GM03348 (cell line): ENCODE measurements at places on chromosomes 1 and 21.

GRCh38 chr1:184069675-184070074 lies 18.1 kb downstream of the TSEN15 start:
- DNase-seq: peak; percentile 14

DNA sequence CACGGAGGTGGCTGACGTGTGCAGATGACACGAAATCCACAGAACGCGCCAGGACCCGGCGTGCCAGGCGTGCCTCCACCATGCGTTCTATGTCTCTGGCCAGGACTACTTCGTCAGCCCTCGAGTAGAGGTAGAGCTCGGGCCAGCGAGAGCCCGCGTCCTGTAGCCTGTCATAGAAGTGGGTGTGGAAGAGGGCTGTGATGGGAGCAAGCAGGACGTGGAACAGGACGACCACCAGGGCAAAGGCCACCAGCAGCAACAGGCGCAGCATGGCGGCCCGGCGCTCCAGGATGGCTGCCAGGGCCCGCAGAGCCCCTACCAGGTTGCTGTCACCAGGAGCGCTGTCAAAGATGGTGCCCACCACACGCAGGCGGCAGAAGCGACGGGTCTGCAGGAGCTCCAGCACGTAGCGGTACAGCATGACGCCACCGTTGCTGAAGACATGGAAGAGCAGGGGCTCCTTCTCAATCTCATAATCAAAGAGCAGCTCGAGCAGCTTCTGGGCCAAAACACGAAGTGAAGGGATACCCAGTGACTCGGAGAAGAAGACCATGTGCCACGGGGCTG lies 19.6 kb downstream of the TMEM53 start:
- DNase-seq: no peak

GRCh38 chr1:72186733-72187307 lies 95.5 kb downstream of the NEGR1 start:
- DNase-seq: peak; percentile 29

DNA sequence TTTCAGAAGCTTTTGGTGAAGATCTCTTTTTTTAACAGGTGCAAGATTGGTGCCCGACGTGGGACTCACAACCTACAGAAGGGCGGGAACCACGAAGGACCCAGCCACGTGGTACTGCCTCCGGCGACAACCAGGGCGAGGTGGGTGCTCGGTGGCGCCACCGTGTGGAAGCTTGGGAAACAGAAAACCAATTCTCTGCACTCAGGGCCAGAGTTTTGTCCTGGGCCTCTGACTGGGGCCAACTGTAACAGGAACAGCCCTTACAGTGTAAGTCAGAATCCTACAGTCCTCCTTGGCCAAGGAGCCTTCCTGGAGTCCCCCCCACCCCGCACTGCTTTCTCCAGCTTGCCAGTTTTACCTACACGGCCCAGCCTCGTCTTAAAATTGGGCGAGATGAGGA lies 11.6 kb upstream of the S100A7A start:
- no peak for DNase-seq

DNA sequence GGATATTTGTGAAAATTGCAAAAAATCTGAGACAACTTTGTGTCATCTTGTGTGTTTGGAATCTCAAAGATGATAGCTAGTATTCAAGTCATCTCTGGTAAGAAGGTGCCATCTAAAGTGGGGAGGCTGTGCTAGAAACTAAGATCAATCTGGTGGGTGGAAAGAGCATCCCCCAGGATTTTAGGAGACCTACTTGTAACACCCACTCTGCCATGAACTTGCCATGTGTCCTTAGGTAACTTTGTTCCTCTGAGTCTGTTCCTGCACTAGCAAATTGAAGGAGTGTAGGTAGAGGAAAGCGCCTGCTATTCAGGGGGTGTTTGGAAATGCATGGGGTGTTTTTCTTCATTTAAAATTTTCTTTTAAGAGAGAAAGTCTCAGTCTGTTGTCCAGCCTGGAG lies 24.4 kb downstream of the LGR6 start:
- no peak for DNase-seq

GRCh38 chr1:84254703-84255238 lies 46.7 kb upstream of the SAMD13 start:
- DNase-seq: no peak

DNA sequence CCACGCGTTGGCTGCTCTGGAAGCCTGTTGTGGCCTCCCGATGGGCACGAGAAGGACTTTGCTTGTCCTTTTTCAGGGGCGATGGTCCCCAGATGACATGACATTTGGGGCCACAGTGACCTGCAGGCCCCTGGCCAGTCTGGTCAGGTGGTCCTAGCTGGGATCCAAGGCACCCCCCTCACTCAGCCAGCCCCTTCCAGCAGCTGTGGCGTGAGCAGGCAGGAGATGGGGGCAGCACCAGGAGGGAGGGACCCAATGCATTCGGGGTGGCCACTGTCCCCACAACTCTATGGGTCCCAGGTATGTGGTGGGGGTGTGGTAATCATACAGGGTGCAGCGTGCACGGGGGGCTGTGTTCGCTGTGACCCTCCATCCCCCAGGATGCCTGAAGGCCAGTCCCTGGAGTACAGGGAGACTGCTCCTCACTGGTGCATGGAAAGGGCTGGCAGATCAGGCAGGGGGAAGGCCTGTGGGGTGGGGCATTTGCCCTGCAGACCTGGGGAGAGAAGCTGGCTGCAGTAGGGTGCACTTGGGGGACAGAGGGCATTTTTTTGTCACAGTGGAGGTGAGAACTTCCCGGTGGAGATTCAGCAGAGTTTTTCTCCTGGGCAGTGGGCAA lies 31.7 kb downstream of the WNT3A start:
- DNase-seq: no peak

GRCh38 chr1:184664661-184665060 lies 90.0 kb downstream of the EDEM3 start:
- DNase-seq: no peak

DNA sequence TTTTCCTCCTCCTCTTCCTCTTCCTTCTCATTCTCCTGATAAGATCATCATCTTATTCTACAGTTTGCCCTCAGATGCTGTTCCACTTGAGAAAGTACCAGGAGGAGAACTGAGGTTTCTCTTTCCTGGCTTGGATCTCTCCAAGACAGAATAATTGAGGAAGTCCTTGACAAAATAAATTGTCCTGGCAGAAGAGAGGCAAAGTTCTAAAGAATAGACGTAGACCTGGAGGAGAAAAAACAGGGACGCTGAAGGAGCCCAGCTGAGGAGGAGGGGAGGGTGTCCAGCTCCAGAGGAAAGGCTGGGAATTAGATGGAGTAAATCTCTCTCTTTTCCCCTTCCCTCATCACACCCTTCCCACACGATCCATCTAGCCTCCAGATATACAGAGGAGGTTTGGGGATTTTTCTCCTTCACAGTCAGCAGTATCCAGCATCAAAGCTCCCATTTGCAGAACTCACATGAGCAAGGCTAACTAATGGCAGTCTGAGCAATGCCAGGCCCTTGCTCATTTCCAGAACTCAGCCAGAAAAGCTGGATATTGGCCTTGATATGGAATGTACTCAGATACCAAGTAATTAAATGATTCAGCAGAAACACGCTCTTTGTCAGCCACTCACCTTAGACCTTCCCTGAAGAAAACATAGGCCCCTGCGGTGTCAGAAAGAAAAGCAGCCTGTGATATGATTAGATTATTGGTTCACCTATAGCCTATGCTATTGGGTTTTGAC lies 5.1 kb upstream of the GNG12 start:
- DNase-seq: peak; percentile 22
